ENCODE measurements at places on chromosomes 13 and 19.

- DNase-seq: no peak
Observed at GRCh38 chr13:39820606-39821005, 165.1 kb downstream of the COG6 start.

- no peak for DNase-seq
Observed at GRCh38 chr13:83150616-83151307, 731.5 kb downstream of the SLITRK1 start.

DNA sequence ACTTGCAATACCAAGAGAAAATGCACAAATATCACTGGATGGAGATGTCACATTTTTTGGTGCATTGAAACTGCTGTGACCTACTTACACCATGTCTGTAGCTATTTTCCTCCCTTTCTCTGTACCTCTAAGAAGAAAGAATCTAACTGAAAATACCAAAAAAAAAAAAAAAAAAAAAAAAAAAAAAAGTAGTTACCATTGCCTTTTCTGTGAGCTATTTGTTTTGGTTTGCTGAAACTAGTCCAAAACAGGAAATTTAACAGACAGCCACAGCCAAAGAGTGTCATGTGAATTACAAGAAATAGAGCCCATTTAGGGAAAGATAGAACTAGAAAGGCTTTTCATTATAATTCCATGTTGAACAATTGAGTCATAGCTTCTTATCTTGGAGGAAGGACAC is 37.3 kb downstream of the TNFSF13B start:
- no peak for DNase-seq

DNA sequence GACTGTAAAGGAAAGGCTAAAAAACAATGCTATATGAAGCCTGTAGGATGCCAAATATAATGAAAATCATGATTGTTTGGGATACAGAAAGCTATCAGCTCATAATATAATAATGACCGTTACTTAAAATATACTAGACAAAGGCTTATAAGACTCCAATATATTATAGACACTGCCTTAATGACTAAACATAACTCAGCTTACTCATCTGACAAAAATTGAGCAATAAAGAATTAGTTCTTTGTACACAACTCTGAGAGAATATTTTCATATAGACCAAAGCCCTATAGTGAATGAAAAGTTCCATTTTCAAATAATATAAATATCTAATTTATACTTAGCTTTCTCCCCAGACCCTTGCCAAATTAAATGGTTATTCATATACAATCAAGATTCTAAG is 283.3 kb downstream of the DIAPH3 start:
- no peak for DNase-seq

Measured in CD4-positive, alpha-beta T cell (primary cell).